Activated T-cell treated with anti-CD3 and anti-CD28 coated beads for 48 hours (primary cell): ENCODE measurements at places on chromosomes 7 and 10.

DNA sequence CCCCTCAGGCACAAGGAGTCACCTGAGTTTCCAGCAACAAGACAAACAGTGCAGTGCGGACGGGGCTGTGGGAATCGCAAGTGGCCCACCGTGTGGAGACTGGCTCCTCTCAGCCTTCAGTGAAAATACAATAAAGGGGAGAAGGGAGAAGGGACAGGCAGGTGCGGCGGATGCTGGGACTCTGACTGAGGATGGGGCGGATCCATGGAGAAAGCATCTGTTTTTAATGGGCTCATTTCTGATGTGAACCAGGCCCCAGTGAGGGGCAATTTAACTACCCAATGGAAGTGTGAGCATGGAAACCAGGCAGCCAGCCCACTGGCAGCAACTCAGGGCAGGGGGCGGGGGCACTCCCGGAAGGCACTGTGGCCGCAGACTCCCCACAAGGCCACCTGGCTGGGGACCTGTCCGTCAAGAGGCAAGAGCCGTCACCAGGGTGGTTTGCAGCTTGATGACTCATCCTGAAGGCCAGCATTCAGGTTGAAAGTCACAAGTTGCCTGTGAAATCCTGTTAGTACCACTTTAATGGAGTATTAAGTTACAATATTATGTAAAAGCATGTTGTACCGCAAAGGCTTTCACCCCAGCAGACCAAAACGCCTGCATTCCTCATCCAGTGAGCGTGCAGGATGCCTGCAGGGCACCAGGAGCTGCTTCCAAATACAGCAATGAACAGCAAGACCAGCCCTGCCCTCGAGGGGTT, 476.4 kb downstream of the PTPRN2 start:
- no peak for DNase-seq

DNA sequence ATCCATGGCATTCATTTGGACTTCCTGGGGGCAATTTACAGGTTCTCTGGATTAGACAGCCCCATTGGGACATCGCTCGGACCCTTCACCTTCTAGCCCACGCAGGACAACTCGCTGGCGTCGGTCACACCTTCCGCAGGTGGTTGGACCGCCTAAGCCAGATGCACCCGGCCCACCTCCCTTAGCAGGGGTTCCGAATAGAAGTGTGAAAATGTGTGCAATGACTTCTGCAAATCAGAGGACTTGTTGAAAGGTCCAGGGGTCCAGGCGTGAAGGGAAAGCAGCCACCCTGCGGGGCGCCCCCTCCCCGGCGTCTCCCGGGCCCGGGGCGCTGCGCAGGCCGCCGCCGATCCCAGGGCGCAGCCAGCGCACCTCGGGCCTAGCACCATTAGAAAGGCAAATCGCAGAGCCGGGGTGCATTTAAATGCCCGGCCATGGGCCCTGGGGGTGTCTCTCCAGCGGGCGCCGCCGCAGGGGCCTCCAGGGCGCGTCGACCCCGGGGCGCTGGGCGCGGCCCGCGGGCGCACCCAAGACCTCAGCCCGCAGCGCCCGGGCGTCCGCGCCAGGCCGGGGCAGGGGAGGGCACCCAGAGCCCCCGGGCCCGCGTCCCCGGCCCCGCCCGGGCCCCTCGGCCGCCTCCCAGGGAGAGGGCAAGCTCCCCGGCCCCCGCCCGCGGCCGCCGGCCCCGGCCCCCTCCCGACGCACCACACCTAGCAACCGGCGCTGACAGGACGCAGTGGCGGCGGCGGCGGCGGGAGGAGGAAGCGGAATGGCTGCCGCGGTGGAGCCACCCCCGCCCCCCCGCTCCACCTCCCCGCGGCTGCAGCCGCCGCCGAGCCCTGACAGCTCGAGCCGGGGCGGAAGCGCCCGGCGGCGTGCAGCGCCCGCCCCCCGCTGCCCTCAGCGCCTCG, 1.2 kb downstream of the JAZF1 start:
- DNase-seq, result peak; percentile 56

- no peak for DNase-seq
These were observed 1.2 kb upstream of the SPACDR start for GRCh38 chr7:100465299-100465698.

DNA sequence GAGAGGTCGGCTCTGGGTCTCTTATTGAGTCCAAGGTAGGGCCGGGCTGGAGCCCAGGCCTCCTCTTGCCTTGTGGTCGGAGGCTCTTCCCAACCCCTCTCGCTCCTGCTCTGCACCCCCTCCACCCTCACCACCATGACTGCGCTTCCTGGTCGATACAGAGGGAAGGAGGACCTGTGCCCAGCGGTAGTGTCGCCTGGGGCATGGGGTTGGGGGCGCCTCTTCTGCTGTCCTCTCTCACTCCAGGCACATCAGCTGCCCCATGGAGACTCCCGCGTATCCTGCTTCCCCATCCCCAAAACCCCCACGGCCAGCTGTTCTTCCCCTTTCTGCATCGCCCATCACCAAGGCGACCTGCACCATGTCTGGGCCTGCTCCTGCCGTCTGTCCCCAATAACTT, 44.4 kb downstream of the TMEM270 start:
- DNase-seq, result no peak

DNA sequence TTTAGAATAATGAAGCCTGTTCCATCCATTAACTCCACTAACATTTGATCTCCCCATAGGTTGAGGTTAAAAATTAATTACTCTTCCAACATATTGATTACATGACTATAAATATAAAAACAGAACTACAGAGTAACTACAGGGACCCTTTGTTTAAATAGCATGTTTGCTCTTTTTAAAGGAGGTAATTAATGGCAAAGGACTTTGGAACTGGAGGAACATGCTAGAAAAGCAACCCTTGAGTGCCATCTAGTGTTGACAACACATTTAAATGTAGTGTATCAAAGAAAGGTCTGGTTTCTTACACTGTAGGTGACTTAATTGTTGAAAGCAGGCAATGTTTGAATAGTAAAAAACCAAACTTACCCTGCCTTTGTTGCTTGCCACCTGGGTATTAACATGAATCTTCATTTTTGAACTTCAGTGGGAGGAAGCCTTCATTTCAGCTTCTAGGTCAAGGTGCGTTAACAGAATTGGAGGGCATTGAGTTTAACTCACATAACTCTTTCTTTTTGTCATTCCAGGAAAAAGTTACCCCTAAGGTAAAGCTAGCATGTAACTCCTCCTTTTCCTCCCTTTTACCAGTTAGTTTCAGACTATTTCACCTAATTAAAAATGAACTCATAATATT, 52.6 kb upstream of the CAPZA2 start:
- no peak for DNase-seq

DNA sequence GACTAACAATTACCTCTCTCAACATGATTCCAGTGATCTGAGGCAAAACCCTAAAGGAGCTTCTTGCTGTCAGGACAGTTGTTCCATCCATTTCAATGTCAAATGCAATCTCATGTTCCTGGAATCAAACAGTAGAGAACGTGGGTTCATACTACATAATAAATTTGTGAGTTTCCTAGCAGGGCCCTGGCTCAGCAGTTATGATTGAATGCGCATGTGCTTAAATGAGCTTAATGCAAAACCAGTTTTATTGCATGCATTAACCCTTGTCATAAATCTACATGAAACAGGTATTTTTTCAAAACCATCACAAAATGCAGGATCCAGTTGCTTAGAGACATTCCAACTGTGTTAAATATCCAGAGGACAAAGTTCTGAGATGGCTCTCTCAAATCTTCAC, 225.4 kb upstream of the TMEM72 start:
- no peak for DNase-seq

DNA sequence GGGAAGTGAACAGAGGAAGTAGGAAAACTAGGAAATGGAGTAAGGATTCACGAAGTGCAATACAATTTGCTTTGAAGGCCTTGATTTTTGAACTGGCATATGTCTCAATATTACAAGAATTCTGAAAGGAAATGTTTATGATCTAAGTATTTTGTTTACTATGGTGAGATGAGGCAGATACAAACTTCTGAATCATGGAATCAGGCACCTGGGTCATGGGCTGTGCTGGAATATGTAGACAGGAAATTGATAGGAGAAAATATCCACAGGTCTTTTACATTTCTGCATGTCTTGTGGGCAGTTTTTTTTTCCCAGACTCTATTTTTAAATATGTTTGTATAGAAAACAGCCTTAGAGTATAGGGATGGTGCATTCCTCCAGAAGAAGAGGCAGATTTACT, 117.1 kb downstream of the PPP1R3A start:
- DNase-seq, result no peak

- peak; percentile 77 for DNase-seq
These were observed at the start of gene BCAP29 for GRCh38 chr7:107579885-107580715. TSS of gene BCAP29 (plus strand) at chr7:107580246. CDS start at chr7:107580773, 527 bp downstream.

- no peak for DNase-seq
These were observed 239.7 kb upstream of the INHBA start for GRCh38 chr7:41942468-41943093.

GRCh38 chr10:132237396-132237795, 50.6 kb downstream of the DPYSL4 start:
- DNase-seq, result no peak

- no peak for DNase-seq
These were observed 46.3 kb upstream of the HYAL4 start for GRCh38 chr7:123798532-123799188.

DNA sequence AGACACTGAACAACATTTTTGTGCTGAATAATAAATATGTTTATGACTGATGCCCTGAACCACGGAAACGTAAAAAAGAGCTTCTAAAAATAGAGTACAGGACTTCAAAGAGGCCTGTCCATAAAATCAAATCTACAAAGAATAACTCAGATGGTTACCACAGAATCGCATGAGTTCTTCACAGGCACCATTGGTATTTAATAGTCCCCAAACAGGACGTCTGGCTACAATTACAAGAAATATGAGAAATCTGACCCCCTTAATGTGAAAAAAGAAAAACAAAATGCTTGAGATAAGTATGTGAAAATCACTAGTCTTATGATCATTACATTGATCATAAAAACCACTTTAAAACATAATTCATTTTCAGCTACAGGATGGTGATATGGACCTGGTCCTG, 20.8 kb downstream of the CYTH3 start:
- no peak for DNase-seq

DNA sequence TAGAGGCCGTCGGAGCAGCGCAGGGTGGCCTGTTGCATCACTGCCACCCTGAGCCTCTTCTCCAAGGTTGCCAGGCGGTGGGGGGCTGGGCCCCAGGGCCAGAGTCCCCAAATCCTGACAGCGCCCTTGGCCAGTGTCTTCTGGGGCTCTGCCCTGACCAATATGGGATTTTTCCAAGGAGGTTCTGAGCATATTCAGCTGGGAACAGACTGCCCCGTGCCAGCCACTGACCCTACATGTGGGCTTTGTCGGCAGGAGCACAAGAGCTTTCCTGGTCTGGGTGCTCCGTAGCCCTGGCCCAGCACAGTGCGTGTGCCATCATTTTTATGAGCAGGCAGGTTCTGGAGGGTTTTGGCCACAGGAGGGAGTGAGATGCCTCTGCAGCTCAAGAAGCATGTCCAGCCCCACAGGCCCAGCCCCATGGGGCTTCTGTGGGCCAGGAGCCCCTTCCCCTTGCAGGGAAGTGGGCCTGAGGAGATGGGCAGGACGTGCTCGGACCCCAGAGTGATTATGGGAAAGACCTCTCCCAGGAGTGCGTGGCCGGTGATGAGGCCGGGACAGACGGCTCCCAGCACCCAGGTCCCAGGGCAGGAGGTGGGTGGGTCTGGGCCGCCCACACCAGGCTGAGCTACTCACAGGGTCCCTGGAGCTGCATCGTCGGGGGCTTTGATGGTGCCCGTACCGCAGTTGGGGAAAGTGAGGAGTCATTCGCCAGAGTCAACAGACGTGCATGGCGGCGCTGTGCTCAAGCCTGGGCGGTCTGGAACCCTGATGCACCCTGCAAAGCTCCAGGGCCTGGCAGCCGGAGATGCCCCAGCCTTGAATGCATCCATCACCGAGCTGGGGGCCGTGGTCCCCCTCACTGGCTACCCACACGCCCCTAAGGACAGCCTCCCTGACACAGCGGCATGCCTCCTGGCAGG, 66.6 kb downstream of the PWWP2B start:
- no peak for DNase-seq

GRCh38 chr7:30183749-30184369, 49.1 kb downstream of the MTURN start:
- DNase-seq, result no peak

- no peak for DNase-seq
These were observed 59.2 kb downstream of the CHCHD3 start for GRCh38 chr7:133022661-133023060.

DNA sequence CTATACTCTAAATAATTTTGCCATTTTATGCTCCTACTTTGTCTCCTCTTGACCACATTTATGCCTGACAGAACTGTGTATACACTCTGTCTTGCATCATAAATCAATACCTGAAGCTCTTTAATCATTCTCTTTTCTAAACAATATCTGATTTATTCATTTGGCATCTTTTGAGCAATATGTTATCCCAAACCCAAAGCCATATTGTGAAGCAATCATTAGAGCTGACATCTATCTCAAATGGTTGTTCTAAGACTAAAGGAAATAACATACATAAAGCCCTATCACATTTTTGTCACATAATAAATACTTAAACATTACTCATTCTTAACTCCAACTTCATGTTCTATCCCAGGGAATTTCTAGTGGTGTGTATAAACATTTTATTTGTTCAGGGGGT, 717.6 kb downstream of the SORCS1 start:
- no peak for DNase-seq

DNA sequence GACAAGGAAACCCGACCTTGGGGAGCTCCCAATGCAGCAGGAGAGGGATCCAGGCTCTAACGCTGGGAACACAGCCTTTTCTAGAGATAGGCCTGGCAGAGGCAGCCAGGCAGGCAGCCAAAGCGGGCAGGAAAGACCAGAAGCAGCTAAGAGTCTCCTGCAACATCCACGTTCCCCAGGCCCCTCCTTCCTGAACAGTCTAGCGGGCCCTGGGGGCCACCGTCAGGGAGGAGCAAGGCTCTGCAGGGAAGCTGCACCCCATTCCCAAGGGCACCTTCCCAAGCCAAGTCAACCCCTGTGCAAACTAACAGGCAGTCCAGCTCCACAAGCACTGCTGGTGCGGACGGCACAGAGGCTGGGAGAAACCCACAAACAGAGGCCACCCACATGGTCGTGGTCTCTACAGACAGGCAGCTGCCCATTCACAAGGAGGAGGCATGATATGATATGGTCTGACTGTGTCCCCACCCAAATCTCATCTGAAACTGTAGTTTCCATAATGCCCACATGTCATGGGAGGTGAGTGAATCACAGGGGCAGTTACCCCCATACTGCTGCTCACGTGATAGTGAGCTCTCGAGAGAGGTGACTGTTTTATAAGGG, 115.7 kb downstream of the MAD1L1 start:
- DNase-seq, result no peak

DNA sequence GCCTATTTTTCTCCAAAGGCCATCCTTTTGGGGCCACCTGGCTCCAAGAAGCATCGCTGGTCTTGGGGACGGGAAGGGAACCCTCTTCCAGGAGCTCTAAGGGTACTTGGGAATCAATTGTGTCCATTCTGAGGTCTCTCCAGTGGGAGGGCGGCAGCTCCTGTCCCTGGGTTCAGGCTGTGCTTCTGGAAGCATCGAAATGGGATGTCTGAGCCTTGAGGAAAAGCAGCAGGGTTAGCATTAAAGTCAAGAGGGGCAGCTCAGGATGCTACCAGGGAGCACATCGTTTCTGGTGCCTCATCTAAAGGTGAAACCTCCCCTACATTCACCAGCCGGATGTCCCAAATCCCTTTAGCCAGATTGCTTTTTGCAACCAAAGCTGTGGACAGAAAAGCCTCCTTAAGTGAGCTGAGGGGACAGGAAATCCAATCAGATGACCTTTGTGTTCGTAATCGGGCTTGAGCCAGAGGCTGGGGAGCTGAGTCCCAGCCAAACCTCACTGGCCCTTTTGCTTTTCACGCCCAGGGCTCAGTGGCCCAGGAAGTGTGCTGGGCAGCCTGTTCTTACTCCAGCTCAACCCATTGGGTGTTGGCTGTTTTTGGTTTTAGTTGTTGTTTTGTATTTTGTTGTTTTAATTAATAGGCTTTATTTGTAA, 88.8 kb upstream of the ANLN start:
- no peak for DNase-seq
